ENCODE measurements at places on chromosomes 4 and X.

DNA sequence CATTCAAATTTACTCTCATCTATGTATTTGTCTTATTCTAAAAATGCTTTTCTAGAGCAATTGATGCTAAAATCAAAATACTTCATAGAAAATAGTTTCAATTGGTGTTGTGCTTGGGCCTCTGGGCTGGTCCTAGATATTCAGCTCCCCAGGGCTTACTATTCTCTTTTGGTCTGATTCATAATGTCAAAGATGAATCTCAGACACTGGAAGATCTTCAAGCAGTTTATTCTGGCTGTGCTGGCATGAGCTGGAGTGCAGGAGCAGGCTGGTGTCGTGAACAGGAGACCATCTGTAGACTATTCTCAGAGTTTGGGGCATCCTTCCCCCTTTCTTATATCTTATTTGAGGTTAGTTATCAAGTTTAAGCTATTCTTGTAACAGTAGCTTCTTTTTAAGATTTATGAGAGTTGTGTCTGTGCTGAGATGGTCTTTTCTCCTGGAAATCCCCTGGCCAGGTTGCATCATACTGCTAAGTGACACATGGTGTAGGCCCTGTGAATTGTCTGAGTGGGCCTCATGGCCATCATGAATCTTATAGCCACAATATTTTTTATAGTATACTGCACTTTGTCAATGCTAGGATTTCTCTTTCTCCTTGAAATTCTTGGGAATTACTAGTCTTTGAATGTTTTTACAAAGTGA lies 1624.0 kb upstream of the IGFBP7 start:
- no peaks in the 10 kb centered on the region for H3K27me3 ChIP-seq
- no peak overlapping the region for H3K4me3 ChIP-seq
- H3K4me1 ChIP-seq, result no peaks in the 10 kb centered on the region
- no peak for DNase-seq
- no peaks in the 10 kb centered on the region for H3K36me3 ChIP-seq

DNA sequence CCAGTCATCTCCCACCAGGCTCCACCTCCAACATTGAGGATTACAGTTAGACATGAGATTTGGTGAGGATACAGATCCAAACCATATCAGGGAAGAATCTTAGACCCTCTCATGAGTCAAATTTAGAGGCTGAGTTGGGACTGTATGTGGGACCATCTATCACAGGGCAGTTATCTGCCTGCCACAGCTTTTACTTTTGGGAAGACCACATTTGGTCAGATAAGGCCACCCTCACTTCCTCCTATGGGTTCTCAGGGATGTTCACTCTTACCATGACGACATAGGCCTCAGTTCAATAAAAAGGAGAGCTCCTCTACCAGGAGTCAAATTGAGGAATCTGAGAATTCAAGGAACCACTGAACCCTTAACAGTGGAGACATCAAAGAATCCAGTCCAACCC lies 2.1 kb downstream of the MAGEB2 start:
- DNase-seq, result no peak
- no peak overlapping the region for H3K4me3 ChIP-seq
- H3K36me3 ChIP-seq, result no peaks in the 10 kb centered on the region
- H3K27me3 ChIP-seq, result no peaks in the 10 kb centered on the region
- H3K4me1 ChIP-seq, result no peaks in the 10 kb centered on the region

- no peaks in the 10 kb centered on the region for H3K4me1 ChIP-seq
- no peak for DNase-seq
- H3K4me3 ChIP-seq, result no peak overlapping the region
- no peak overlapping the region for H3K27ac ChIP-seq
- H3K27me3 ChIP-seq, result no peaks in the 10 kb centered on the region
Observed at GRCh38 chrX:114889481-114889880, 127.9 kb downstream of the IL13RA2 start.

DNA sequence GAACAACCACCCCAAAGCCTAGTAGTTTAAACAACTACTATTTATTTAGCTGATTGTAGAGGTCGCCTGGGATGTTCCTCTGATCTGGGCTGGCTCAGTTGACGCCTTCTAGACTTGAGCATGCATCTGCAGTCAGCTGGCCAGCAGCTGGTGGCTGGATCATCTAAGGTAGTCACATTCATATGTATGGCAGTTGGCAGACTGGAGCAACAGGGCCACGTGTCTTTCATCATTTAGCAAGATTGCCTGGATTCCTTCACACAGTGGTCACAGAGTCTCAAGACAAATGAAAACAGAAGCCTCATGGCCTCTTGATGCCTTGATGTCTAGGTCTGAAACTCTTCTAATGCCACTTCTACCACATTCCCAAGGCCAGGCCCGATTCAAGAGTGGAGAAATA lies 220.6 kb upstream of the S100G start:
- no peak overlapping the region for H3K27ac ChIP-seq
- H3K4me1 ChIP-seq, result peaks cover 7% of the 10 kb centered on the region
- DNase-seq, result no peak

GRCh38 chrX:88908056-88908455 lies 161.0 kb downstream of the CPXCR1 start:
- H3K4me1 ChIP-seq, result no peaks in the 10 kb centered on the region
- no peak for DNase-seq
- no peak overlapping the region for H3K27ac ChIP-seq
- no peaks in the 10 kb centered on the region for H3K27me3 ChIP-seq

DNA sequence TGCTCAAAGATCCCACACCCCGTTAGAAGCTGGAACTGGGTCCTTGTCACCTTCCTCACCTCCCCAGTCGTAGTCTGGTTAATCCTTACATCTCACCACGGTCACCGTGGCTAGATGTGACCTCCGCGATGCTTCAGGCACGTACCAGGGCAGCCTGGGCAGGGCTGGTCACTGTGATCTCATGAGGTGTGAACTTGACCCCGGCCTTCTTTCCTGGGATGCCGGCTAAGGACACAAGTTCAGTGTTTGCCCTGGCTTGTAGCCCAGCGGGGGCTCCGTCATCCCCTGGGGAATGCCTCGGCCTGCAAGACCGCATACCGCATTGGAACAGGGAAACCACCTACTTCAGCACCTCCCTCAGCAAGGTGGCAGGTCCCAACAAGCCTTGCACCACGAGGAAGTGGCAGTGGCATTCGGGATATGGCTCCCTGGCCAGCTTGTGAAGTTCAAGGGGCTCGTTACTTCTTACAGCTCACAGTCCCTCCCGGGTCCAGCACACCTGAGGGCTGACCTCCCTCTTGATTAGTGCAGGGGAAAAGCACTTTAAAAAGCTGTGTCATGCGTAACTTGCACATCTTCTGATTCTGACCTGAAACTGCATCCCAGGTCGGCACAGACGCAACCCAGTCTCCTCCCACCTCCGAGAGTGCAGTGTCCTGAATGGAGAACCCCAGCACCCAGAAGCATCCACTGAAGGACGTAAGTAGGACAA lies 25.9 kb downstream of the NOP14 start:
- H3K4me1 ChIP-seq, result peaks cover 68% of the 10 kb centered on the region
- H3K36me3 ChIP-seq, result peaks cover 46% of the 10 kb centered on the region
- H3K27ac ChIP-seq, result peak overlapping the region; percentile 36
- H3K27me3 ChIP-seq, result no peaks in the 10 kb centered on the region

- DNase-seq, result no peak
- H3K27ac ChIP-seq, result no peak overlapping the region
- no peak overlapping the region for H3K4me3 ChIP-seq
- H3K4me1 ChIP-seq, result no peaks in the 10 kb centered on the region
- no peaks in the 10 kb centered on the region for H3K27me3 ChIP-seq
Observed at GRCh38 chrX:101682723-101683122, 23.1 kb upstream of the ARMCX2 start.

- H3K36me3 ChIP-seq, result no peaks in the 10 kb centered on the region
- H3K27ac ChIP-seq, result no peak overlapping the region
- no peak overlapping the region for H3K4me3 ChIP-seq
- H3K4me1 ChIP-seq, result no peaks in the 10 kb centered on the region
- no peaks in the 10 kb centered on the region for H3K27me3 ChIP-seq
Observed at GRCh38 chr4:52368895-52369294, 290.2 kb downstream of the USP46 start.

DNA sequence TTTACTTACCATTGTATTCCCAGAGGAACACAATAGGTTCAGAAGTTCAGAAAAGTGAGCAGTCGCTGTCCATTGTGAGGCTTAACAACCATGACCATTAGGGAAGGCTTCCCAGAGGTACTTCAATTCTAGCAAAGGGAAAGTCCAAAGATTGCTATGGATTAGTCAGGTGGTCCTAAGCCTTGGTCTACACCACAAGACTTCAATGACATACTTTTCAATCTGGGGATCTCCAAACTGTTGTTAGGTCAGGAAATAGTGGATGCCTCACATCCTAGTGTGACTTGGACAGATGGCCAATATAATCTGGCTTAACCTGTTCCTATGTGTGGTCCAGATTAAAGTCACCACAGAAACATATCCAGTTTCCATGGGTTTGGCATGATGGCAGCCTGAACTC lies 118.0 kb downstream of the SPCS3 start:
- H3K27ac ChIP-seq, result no peak overlapping the region
- H3K4me3 ChIP-seq, result no peak overlapping the region
- DNase-seq, result no peak
- H3K27me3 ChIP-seq, result no peaks in the 10 kb centered on the region
